Fibroblast of skin of right biceps (primary cell): ENCODE measurements at places on chromosomes 11 and 22.

- DNase-seq: no peak
Measured at GRCh38 chr22:35677460-35678187, 29.4 kb downstream of the APOL6 start.

DNA sequence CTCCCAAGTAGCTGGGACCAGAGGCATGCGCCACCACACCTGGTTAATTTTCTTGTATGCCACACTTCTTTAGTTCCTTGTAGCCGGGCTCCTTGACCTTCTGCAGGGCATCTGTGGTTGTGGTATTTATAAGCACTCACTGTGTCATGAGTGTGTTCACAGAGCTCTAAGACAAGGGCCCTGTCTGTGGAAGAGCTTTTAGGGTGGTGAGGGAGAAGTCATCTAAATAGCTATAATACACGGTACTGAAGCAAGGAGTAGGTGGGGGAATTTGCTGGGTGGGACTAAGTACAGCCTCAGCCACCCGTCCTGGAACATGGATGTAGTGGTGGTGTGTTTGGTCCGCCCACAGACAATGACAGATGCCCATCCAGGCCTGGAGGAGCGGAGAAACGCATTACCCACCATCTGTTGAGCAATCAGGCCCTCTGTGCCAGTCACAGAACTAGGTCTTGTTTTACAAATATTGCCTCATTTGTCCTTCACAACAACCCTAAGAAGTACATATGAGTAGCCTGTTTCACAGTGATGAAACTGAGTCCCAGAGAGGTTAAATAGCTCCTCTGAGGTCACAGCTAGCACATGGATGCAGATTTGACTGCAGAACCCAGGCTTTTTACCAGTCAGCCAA is 10.1 kb downstream of the ACO2 start:
- no peak for DNase-seq

GRCh38 chr11:100777103-100777502 is 90.0 kb downstream of the ARHGAP42 start:
- DNase-seq: no peak

DNA sequence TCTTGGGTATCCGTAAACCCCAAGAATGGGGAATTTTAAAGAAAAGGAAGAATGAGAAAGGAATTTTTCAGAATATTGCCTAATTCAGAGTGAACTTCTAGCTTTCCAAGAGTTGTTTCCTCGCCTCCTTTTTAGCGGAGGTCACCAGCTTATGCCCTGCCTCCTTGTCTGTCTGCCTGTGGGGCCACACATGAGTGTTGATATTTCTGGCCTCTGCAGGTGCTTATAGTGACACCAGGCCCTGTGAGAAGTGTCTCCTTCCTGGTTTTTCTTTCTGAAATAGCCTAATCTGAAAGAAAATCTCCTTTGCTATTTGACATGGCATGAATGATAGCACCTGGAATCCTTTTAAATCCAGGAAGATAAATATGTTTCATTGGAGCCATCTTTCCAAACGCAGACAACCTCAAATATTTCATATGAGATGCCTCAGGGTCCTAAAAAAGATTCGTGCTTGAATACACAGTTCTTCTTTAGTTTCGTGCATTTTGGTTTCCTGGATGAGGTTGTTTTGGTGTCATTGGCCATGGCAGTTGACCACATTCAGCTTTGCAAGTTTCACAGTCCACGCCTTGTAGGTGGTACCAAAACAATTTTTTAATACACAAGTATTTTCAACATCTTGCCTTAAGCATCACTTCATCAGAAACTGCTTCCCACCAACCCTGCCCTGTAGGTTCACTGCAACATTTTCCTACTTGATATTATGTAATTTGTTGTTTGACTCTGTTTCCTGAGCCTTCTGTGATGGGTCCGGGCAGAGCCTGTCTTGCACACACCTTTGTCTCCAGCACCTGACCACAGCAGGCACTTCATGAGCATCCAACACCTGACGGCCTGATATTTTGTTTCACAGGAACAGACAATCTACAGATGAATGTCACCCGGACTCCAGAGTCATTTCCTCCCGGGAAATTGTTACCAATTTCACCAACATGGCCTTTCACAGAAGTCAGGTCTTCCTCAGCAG is 159.4 kb downstream of the C11orf91 start:
- DNase-seq: no peak

DNA sequence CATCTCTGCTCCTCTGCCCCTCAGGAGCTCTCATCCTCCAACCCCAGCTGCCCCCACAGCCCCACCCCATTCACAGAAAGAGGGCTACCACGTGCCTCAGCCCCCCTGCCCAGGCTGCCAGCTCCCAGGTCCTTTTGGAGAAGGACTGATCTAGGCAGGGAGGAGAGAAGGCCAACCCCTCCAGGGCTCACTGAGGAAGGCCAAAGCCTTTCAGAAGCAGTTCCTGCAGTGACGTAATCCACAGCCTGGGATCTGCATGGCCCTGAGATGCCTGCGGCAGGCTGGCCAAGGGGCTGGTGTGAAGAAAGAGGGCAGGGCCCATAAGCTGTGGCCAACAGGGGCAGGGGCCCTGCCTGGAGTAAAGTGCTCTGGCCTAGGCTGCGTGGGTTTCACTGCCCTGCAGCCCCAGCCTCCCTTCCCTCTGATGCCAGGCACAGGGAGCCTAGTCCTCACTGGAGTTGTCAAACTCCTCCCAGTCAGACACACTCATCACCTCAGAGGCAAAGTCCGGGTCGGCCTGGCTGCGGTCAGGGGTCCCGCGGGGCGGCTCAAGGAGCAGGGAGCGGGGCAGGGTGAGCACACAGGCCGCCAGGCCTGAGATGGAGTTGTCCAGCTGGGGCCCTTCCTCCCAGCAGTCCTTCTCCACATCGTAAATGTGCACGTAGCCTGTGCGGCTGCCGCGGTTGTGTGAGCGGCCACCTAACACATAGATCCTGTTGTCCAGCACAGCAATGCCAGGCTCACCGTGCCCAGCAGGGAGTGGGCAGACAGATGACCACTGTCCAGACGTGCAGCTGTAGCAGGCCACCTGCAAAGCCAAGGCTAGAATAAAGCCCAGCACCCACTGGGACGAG is 4.2 kb upstream of the SCARF2 start:
- no peak for DNase-seq

GRCh38 chr11:126391286-126391954 is 35.9 kb downstream of the ST3GAL4 start:
- DNase-seq: no peak

GRCh38 chr11:26470992-26471391 is 101.1 kb downstream of the MUC15 start:
- DNase-seq: no peak
